ENCODE measurements at places on chromosomes 3 and 15.

GRCh38 chr3:184058029-184058428 lies 5.2 kb downstream of the HTR3C start:
- DNase-seq: no peak

- DNase-seq: no peak
Observed at GRCh38 chr3:133125802-133126201, 87.6 kb downstream of the TMEM108 start.

DNA sequence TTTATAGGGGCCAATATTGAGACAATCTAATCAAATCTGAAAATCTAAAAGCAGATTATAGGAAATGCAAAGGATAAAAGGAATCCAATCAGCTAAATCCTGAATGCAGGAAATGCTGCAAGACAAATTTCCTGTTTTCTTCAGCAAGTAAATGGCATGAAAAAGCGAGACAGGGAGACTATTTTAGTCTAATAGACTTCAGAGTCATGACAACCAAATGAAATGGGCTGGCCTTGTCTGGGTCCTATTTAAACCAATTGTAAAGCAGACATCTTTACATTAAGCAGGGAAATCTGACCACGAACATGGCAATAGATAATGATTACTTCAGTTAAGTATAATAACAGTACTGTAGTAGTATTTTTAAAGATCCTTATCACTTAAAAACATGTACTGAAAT lies 2.1 kb downstream of the DBR1 start:
- DNase-seq: no peak

- DNase-seq: no peak
Observed at GRCh38 chr3:49566312-49566711, 12.0 kb downstream of the BSN start.

DNA sequence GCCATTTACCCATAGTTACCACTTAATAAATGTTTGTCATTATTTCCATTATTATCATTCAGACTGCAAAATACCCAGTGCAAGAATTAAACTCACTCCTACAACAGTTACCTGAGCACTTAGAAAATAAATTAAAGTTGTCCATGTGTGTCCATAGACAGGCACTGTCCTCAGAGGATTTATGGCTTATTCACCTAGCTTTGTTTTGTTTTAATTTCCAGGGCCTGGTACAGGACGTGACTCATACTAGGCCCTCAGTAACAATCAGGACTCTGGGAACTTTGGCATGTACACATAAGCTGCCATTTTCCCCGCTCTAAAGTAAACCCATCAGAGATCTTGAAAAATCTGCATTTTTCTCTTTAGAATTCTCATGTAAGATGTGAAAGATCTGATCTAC lies 458.5 kb upstream of the ARRDC4 start:
- DNase-seq: no peak

DNA sequence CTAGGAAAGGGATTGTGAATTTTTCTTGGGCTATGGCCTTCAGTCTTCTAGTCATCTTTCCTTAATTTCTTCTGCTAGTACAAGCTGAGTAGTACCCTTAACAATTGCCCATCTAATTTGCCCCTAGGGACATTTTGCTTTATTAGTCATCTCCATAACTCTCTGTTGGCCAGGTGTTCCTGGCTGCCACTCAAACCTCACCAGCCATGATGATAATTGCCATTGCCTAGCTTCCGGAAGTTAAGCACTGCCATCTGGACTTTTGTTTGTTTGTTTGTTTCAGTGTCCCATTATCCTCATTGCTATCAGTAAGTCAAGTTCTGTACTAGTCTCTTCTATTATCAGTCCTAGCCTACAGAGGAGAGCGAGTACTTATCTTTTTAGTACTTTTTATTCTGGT lies 36.6 kb upstream of the UBL7 start:
- no peak for DNase-seq

DNA sequence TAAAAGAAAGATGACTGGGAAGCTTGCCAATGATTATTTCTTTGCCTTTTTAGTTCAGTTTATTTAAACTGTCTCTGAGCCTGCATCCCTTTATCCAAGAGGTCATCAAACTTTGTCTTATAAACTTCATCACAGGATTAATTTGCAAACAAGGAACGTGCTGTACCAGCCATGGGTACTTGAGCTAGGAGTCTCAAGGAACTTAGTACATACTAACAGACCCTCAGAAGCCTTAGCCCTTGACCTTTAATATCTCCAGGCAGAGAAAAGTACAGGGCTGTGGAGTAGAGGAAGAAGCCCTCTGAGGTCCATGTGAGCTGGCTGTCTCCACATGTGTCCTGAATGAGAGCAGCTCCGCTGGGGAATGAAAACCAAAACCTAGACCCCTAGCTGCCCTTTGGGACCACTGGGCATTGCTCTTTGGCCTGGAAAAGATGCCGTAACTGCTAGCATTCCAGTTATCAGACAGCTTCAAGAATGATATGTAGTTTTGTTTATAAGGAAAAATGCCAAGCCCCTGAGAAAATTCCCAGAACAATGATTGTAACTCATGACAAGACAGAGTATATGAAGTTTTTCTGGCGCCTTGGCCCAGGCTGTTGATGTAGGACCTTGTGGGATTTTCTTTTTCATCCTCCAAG lies 92.1 kb downstream of the ASB7 start:
- DNase-seq: no peak

DNA sequence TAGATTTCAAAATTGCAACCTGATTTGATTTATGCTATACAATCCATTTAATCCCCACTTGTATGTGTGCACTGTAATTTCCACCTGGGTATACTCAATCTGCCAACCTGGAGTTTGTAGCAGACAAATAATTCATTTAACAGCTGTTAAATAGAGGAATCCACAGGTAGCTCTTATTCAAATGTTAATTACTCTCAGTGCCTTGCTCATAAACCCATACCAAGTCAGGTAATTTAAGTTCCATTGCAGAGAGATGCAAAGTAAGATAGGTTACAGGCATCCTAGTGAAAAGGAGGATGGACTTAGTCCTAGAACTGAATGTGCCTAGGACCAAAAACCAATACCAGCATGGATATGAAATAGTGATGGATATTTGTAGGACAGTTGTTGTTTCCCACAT lies 674.2 kb downstream of the TBL1XR1 start:
- no peak for DNase-seq

- no peak for DNase-seq
Observed at GRCh38 chr3:54262541-54262940, 140.2 kb downstream of the CACNA2D3 start.

Data from stimulated activated CD4-positive, alpha-beta T cell treated with anti-CD3 and anti-CD28 coated beads, Interleukin-1b, Interleukin-23, amount 100 ng/mL, for 1 hour (primary cell).